A549 treated with GW870086 at 1 μM for 4 hours (cell line): ENCODE measurements at places on chromosomes 3 and 15. TPM values are rescaled to one million over a fixed set of nuclear protein-coding genes. Genes with fewer than 3 reads are reported as not detected.

The DUOXA2 gene
- total RNA-seq: not detected in 5 replicates

The CLSTN2 gene
- total RNA-seq: 0.03 to 0.07 TPM (median 0.03 TPM) in 5 replicates

The TRH gene
- not detected in 5 replicates for total RNA-seq

The TNIK gene
- 1.7 to 3.0 TPM (median 1.8 TPM) in 5 replicates for total RNA-seq

The ITGA11 gene
- 2.7 to 7.0 TPM (median 4.8 TPM) in 5 replicates for total RNA-seq

The FBXO40 gene
- total RNA-seq: not detected in 5 replicates
